ENCODE measurements at places on chromosomes 5 and 9.

DNA sequence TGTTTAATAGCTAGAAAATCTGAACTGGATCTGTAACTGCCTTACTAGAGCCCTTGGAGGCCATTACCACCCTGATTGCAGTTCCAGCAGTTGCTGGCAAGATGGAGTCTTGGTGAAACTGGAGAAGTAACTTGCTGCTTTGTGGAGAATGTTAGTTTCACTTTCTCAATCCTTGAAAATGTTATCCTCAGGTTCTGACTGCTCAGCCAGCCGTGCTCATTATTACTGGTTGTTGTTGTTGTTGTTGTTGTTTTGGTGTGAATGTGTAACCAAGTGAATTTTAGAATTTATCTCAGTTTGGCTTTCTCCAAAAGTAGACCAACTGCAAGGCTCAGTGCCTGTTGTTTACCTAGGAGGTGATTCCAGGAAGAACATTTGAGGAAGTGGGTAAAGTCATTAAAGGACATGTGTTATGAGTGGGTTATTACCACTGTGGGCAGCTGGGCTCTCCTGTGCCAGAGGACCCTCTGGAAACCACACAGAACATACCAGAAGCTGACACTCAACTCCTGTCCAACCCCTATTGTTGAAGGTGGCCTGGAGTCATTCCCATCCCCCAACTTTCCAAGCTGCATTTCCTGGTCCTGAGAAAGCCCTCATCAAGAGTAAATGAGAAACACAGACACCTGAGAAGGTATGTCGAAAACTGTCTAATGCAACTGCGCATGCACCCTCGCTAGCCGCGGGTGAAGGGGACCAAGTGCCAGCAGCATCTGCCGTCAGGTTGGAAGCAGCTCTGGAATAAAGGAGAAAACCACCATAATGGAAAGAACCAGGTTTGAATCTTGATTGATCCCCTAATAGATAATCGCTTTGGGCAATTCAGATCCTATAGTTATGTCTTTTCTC, 111.6 kb downstream of the CMYA5 start:
- no peak for DNase-seq

- no peak for DNase-seq
Measured at GRCh38 chr5:7927466-7928375, 58.8 kb downstream of the MTRR start.

DNA sequence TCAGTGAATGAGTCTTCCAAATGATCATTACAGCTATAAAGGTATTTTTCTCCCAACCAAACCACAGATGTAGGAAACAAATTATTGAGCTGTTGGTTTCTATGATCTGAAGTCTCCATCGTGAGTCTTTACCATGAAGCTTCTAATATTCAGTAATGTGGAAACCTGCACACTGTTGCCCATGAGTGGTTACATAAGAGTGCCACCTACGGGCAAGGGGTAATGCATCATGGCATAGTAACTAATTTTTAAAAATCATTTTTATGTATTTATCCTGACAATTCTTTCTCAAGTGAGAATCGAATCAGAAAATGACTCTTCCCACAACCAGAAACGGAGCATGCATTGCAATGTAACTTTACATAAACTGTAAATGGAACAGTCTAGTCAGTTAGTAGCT, 282.5 kb upstream of the SMARCA2 start:
- no peak for DNase-seq

DNA sequence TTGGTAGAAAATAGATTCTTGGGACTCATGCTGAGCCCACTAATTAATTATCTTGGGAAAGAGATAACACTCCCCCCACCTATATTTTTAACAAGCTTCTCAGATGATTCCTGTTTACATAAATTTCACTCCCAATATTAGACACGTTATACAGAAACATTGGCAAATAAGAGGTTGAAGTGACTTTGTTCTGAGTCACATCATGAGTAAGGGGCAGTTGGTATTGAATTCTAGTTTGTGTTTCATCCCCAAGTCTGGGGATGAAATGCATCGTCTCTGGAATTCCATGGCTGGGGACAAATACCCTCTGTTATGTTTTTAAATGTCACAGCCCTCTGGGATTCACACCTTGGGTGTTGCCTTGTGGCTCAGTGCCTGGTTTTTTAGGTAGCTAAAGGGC, 41.0 kb downstream of the BASP1 start:
- no peak for DNase-seq

DNA sequence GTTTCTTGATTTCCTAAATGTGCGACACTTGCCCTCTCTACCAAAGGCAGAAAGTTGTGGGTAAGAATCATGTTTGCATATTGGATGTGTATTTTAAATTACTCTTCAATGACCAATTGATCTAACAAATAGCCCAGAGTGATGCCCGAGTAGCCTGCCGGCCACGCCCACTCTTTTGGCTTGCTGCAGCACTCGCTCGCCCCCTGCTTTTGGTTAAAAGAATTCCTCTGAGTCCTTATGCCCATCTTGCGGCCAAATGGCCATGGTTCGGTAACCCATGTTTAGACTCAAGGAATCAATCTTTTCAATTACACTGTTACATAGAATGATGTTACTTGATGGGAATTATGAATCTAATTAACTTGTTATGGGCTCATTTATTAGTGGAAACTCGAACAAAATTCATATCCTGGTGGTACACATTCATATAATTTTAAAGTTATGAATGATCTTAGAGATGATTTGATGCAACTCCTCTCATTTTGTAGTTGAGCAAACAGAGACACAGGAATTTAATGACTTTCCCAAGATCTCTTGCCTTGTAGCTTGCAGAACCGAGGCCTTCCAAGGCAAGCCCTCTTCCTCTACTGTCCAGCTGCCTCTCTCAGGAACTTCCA, 36.5 kb downstream of the PPIC start:
- DNase-seq = peak; percentile 11

DNA sequence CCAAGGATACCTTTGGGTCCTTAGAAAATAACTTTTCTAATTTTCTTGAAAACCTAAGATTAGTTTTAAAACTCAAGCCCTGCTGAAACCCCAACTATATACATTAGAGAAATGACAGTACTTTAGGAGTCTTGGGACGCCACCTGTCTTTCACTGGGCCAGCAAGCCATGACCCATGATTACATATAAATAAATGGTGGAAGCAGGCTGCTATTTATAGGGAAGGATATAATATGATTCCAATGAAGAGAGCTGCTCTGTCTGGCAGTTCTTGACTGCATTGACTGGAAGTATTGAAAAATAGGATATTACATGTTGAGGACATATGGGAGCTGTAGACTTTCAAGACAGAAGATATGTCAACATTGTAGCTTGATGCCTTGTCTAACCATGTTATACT, 7.3 kb downstream of the JMY start:
- DNase-seq = no peak

GRCh38 chr9:107793541-107793940, 304.0 kb upstream of the KLF4 start:
- DNase-seq = peak; percentile 11

- DNase-seq = no peak
Measured at GRCh38 chr5:179780362-179780761, 13.4 kb upstream of the LTC4S start.

DNA sequence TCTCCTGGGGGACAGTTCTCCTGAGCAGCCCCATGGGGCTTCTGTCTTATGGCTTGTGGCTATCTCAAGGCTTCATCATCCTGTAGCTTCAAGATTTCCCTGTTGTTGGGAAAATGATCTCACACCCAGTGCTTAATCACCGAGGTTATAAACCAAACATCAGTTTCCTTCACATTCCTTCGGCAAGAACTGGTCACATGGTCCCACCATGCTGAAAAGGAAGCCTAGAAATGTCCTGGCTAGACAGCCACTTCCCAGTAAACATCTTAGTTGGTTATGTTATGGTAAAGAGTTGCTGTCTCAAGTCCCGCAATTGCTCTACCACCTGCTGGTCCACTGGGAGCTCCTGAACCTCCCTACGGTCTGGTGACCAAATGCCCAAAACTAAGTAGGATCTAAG, 66.0 kb downstream of the RAB3C start:
- no peak for DNase-seq

DNA sequence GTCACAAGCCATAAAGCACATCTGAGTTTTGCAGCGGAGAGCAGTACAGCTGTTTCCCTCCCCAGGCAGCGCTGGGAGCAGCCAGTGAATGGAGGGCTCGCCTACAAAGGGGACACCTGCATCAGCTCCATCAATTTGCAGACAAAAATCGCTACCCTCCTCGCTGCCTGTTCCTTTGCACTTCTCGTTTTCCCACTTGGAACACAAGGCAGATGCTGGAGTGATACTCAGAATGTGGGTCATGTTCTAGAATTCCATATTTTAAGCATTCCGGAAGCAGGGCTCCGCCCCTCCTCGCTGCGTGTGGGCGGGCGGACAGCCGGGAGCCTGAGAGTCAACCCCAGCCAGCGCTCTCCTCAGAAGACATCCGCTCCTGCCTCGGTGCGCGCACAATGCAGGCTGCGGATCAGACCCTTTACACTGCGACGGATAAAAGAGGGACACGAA, 92.1 kb downstream of the LMNB1 start:
- DNase-seq = no peak

DNA sequence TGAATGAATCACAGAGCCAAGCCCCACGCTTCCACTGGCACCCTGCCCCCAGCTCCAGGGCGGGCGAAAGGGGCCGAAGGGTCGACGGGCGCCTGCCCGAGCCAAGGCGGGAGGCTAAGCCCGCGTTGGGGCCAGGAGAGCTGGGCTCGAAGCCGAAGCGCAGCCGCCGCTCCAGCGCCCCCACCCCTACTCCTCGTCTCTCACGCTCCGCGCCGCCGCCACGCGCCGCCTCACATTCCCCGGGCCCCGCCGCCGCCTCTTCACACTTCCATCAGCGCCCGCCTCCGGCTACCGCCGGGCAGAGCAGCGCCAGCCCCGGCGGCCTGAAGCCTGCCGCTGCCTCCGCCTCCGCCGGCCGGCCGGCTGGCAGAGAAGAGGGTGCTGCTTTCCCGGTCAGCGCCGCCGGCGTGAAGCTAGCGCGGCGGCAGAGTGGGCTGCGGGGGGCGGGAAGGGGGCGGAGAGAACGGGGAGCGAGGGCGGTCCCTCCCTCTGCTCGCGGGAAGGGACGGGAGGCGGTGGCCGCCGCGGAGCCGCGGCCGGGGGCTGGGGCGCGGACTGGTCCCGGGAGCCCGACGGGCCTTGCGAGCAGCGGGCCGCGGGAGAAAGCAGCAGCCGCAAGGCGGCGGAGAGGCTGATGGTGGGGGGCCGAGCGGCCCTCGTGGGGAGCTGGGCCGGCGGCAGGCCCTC, at the start of gene HOMER1:
HOMER1 (minus strand) TSS at position 431 of the 687 bp plus-strand sequence. CDS start 1,360 bp downstream, outside the sequence.
- DNase-seq = peak; percentile 62

- no peak for DNase-seq
Measured at GRCh38 chr5:172854451-172854871, 20.4 kb downstream of the ERGIC1 start.

DNA sequence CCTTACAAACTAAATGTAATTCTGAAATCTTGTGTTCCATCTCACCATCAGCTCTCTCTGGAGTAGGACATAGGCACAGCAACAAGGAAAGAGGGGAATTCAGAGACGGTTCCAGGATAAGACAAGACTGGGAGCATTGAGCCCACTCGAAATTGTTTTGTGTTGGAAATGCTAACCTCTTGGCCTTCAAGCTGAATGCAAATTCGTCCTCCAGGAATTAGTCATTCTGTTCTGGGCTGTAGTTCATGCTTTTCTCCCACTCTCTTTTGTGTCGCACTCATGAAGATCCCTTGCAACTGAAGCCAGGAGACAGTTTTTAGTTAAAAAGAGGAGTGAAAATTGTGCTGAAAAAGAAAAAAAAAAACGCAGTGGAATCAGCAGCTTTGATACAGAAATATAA, 121.7 kb upstream of the SEMA6A start:
- DNase-seq = peak; percentile 7

GRCh38 chr9:81519816-81520495, 169.4 kb downstream of the TLE1 start:
- DNase-seq = no peak

GRCh38 chr5:107874795-107875194, 204.1 kb upstream of the EFNA5 start:
- no peak for DNase-seq

- DNase-seq = no peak
Measured at GRCh38 chr5:150077996-150078801, 8.2 kb downstream of the CSF1R start.

GRCh38 chr5:143359869-143360268, 43.6 kb downstream of the NR3C1 start:
- DNase-seq = no peak

DNA sequence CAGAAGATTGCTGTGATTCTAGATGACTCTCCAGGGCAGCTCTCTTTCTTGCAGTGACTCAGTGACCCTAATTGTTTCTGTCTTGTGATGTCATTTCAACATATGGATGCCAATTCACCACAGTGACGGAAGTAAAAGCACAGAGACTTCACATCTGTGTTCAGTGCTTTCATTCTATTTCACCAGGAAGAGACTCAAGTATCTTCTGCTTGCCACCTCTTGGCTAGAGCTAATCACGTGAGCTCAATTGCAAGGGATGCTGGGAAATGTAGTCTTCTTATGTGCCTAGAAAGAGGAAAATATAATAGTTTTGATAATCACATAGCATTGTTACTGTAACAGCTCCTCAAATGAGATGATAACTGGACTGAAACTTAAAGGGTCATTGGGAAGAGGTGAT, 453.3 kb upstream of the KLF4 start:
- DNase-seq = no peak

DNA sequence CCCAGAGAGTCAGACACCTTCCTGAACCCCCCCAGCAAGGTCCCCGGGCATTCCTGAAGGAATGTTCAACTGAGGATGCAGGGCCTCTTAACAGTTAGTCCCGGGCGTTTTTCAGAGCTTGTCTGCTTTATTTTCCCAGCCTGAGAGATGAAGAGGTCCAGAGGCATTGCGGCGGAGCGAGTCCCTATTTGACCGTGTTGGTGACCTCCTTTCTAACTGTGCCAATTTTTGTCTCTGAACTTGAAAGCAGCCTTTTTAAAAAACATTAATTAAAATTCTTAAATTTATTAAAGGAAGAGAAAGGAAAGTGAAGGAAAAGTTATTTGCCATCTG, 433 bp upstream of the PTAR1 start:
- no peak for DNase-seq

- DNase-seq = peak; percentile 57
Measured at GRCh38 chr9:122180633-122181032, 20.9 kb downstream of the MORN5 start.

- peak; percentile 31 for DNase-seq
Measured at GRCh38 chr5:132180134-132180745, 47.4 kb downstream of the P4HA2 start.

DNA sequence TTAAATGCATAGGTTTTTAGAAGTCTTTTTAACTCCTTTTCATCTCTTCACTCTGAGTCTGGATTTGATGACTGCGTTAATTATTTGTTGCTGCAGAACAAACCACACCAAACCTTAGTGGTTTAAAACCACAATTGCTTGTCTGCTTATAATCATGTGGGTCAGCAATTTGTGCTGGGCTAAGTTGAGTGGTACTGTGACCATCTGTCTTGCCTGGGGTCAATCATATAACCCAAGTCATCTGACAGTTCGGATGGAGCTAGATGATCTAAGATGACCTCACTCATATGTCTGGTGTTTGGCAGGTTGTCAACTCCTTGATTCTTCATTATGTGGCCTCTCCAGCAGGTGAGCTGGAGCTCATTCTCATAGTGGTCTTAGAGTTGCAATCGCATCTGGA, 219.1 kb upstream of the ELAVL2 start:
- no peak for DNase-seq

GRCh38 chr9:80648336-80648735, 1041.0 kb downstream of the TLE1 start:
- peak; percentile 59 for DNase-seq

GRCh38 chr9:129604766-129605163, 16.1 kb downstream of the C9orf50 start:
- no peak for DNase-seq
